ENCODE measurements at places on chromosomes 1 and 21.

DNA sequence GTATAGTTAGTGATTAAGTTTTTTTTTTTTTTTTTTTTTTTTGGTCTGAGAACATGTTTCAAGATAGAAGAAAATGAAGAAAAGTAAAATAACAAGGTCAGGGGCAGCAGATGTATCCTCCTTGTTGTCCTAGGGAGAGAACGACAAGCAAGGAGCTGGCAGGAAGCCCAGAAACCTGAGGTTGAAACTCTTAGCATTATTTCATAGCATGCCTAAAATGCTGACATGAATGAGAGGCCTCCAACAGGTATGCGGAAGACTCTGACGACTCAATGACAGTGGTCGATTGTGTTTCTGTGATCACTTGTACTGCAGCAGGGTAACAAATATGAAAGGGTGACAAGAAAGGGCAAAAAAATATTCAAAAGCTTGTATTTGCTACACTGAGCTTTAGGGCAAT lies 415.9 kb downstream of the PLA2G4A start:
- no peak for DNase-seq

GRCh38 chr1:67937010-67937409 lies 103.7 kb upstream of the GNG12 start:
- no peak for DNase-seq

GRCh38 chr1:176603696-176604095 lies 140.7 kb downstream of the PAPPA2 start:
- DNase-seq = no peak

- DNase-seq = no peak
These were observed 14.6 kb upstream of the C1orf105 start for GRCh38 chr1:172405912-172406311.

DNA sequence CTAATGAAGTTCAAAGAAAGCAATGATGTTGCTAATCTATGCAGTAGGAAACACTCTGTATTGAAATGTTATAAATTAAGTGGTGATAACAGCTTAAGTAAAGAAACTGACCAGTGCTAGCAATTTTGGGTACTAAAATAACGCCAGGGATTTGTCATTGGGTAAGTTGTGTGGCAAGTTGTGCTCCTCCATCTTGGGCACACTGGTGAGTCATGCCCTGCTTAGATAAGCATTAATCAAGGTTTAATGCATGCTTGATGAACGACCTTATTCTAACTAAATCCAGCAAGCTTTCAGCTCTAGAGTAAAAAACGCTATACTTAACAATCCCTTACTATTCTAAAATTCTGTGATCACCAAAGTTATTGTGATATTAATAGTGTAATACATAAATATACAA lies 25.2 kb downstream of the VAMP4 start:
- no peak for DNase-seq

GRCh38 chr1:243663651-243664050 lies 186.4 kb downstream of the AKT3 start:
- DNase-seq = no peak

DNA sequence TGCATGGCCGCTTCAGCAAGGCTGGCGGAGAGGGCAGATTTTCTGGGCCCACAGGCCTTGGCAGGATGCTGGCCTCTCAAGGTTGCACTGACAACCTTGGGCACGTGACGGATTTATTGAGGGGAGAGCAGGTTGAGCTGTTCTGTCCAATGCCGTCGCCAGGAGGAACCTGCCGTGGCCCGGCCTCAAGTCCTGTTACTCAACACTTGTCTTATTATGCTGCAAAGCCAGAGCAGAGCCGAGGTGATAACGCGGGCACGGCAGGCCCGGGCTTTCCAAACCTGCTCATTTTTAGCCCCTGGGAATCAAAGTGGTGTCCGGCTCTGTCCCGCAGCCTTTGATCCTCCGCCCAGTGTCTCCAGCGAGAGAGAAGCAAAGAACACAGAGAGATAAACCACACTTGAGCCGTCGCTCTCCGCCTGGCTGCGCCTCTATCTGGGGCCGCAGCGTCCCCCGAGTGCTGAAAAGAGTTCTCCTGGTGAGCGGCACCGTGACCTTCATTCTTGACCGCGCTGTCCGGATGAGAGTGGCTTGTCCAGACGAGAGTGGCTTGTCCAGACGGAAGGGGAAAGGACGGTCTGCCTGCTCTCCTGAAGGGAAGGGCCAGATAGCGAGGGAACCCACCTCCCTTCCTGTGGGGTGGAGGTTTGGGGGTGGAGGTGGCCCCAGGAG lies 162.3 kb upstream of the ARHGEF16 start:
- DNase-seq = no peak

GRCh38 chr1:119260506-119260905 lies 108.1 kb upstream of the HAO2 start:
- no peak for DNase-seq

DNA sequence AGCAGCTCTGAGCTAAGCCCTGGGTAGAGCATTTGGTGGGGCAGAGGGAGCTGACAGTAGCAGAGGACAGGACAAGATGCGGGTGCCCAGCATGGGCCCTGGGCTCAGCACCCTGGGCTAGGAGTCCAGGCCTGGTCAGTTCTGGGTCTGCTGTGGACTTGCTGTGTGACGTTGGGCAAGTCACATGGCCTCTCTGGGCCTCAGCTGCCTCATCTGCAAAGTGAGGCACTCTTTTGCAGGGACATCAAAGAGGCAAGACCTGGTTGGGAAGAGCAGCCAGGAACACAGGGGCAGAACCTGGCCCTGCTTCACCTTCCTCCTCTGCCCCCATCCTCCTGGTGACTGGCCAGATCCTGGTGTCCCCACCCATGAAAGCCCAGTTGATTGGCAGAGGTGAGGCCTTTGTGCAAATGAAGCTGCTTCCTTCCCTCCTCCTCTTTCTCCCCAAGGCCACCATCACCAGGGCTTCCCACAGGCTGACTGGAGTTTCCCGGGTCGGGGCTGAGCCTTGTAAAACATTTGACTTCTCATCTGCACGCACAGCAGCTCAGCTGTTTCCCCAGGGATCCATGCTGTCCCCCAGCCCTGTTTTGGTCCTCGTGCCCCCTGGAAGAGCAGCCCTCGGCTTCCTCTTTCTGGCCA lies 350.5 kb downstream of the MATN1 start:
- no peak for DNase-seq

DNA sequence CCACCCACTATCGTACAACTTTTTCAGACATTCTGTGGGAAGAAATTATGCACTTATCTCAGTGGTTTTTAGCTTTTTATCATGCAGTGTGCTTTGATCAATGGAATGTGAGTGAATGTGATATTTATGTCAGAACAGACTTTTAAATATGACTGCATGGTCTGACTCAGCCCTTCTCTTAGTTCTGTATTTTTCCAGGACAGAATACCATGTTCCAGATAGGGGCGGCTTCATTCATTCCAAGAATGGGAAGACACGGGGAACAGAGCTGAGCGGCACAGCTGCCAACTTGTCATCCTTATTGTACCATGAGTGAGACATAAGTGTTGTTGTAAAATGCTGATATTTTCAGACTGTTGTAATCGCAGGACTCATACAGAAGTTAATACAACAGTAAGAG lies 214.6 kb upstream of the NCAM2 start:
- no peak for DNase-seq

DNA sequence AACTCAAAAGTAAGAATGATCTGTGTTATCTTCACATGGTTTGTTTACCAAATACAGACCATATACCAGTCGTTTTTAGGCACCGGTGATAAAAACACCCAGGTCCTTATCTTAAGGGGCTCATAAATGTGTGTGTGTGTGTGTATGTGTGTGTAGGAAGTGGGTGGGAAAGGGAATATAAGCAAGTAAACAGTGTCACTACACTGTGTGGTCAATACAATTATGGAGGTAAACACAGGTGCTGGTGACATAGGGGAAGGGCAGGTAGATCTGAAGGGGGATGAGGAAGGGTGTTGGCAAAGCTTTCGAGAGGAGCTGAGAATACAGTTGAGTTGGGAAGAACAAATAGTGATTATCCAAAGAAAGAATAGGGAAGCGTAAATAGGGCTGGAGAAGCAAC lies 19.1 kb upstream of the MRPS6 start:
- no peak for DNase-seq

DNA sequence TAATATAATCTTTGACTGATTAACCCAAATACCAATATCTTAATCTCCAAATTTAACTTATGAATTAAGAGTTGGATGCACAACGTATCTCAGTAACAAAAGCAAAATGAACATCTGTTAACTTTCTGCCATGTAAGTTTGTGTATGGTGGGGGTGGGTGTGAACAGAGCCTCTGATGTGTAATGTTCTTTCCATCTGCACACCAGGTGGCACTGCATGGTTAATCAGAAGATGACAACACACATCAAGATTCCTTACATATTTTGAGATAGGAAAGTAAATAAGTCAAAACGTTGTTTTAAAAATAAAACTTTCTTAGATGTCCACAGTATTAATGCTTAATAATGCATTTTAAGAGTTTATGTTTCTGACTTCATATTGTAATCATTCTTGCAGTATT lies 251.9 kb downstream of the DPYD start:
- DNase-seq = no peak

DNA sequence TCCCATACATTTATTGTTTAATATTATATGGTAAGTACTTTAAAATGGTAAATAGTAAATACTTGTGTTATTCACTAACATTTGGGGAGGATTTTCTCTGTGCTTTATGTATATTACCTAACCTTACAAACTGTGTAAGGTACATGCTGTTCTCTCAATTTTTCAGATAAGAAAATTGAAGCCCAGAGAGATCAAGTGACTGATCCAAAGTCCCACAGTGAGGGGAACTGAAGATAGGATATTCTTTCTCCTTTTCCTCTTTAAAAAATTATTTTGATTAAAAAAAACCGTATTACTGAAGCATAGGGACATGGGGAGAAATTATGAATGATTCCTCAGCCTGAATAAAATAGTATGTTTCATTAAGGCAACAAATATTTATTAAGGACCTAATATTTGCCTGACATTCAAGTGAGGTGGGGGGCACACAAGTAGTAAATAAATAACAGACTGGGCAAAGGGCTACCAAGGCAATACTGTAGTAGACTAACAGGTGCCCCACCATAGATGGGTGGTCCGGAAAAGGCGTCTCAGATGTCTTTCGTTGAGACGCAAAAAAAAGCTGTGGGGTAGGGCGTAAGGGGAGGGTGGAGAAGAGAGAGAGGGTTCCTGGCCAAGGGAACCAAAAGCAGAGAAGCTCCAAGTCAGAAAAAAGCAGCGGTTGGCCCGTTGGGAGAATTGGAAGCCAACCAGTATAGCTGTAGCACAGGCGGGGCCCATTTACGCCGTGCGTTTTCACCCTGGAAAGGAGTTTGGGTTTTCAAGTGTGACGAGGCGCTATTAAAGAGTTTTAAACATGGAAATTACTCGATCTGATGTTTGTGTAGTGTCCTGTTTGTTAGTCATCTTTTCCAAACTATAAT lies 944 bp upstream of the AGO3 start:
- peak; percentile 7 for DNase-seq

DNA sequence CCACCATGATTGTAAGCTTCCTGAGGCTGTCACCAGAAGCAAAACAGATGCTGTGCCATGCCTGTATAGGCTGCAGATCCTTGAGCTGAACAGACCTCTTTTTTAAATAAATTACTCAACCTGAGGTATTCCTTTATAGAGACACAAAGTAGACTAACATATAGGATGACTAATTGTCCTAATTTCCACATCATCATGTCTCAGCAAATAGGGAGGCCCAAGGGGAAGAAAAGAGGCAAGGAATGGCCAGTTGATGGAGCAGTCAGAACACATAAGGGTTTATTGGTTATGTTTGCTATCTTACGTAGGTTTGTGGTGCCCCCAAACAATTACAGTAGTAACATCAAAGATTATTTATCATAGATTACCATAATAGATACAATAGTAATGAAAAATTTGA lies 126.2 kb downstream of the RASAL2 start:
- DNase-seq = no peak

- DNase-seq = peak; percentile 52
These were observed 45.7 kb downstream of the ACOT7 start for GRCh38 chr1:6347641-6348487.

- no peak for DNase-seq
These were observed 6.5 kb upstream of the ATP1A4 start for GRCh38 chr1:160144921-160145320.

GRCh38 chr1:104266612-104267011 lies 516.9 kb downstream of the AMY1C start:
- no peak for DNase-seq

DNA sequence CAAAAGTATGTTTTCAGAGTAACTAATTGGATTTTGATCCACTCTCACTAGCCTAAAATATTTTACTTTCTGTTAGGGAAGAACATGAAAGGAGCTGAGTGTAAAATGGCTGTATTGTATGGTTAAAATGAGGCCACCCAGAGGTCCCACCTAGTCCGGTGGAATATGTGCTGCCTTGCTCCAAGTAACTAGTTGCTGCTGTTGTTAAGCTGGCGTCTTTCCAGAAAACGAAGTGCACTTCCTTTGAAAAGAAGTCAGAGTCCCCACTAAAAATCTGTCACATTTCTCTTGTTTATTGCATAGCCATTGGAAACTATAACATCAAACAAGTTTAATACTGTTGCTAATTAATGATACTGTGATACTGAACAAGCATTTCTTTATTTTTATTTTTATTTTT lies 3.2 kb downstream of the SLC25A33 start:
- DNase-seq = no peak

DNA sequence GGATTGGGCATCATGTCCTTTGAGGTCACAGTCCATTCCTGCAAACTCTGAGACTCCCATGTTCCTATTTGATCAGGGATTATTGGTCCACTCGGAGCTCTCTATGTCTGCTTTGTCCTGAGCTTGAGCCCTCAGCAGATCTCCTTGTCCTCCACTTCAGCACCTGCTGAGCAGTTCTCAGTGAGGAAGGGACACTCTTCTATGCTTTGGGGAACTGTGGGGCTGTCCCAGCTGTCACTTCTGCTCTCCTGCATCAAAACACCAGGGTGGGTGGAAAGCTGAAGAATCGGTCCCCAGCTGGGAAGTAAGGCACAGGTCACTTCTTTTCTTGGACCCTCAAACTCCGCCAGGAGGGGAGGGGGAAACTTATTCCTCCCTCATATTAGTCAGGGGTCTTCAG lies 99.5 kb downstream of the PCP4 start:
- DNase-seq = no peak

- no peak for DNase-seq
These were observed 41.1 kb downstream of the GLIS1 start for GRCh38 chr1:53697721-53698383.

DNA sequence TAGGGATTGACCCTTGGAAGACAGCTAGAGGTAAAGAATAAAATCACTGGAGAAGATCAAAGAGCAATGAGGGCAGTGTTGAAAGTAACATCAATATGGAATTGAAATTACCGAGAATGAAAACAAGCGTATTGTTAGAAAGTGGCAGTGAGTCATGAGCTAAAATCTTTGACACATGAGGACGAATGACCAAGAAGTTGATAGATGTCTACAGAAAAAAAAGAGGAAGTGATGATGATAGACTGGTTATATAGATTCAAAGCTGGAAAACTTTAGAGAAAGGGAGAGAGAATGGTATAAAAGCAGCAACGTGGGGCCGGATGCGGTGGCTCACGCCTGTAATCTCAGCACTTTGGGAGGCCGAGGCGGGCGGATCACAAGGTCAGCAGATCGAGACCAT lies 12.5 kb upstream of the DNM3 start:
- DNase-seq = no peak

GRCh38 chr1:234276151-234276788 lies 97.0 kb upstream of the COA6 start:
- no peak for DNase-seq

Measured in activated T-helper 1 cell treated with Interleukin-2 at 50 U/mL for 16 hours (primary cell).